CD4-positive, alpha-beta T cell treated with Interleukin-10 for 1 hour (primary cell): ENCODE measurements at places on chromosomes 1 and 21.

DNA sequence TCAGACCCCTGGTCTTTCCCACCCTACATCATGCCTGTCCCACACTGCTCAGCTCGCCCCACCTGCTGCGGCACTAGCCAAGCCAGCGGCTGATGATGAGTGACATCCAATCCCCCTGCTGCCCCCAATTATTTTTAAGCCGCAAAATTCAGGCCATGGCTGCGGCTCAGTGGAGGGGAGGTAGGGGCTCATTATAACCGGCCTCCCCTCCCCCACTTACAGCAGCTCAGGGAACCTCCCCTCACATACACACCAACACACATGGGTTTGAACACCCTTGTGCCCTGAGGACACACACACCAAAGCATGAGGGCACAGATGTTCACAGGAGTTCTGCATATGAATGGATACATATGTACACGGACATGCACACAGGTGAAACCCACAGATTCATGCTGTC, 5.3 kb downstream of the ADGRB2 start:
- no peak for DNase-seq

- no peak for DNase-seq
Observed at GRCh38 chr1:113396585-113396984, 6.3 kb downstream of the MAGI3 start.

- no peak for DNase-seq
Observed at GRCh38 chr1:199269241-199269640, 630.4 kb downstream of the PTPRC start.

- no peak for DNase-seq
Observed at GRCh38 chr1:62951428-62951827, 167.5 kb downstream of the ATG4C start.

- peak; percentile 30 for DNase-seq
Observed at GRCh38 chr21:15730484-15731242, 881 bp downstream of the USP25 start.

- DNase-seq, result peak; percentile 9
Observed at GRCh38 chr1:230306169-230306568, 120.0 kb downstream of the PGBD5 start.

GRCh38 chr1:1907098-1907736, 7.8 kb upstream of the CALML6 start:
- no peak for DNase-seq

DNA sequence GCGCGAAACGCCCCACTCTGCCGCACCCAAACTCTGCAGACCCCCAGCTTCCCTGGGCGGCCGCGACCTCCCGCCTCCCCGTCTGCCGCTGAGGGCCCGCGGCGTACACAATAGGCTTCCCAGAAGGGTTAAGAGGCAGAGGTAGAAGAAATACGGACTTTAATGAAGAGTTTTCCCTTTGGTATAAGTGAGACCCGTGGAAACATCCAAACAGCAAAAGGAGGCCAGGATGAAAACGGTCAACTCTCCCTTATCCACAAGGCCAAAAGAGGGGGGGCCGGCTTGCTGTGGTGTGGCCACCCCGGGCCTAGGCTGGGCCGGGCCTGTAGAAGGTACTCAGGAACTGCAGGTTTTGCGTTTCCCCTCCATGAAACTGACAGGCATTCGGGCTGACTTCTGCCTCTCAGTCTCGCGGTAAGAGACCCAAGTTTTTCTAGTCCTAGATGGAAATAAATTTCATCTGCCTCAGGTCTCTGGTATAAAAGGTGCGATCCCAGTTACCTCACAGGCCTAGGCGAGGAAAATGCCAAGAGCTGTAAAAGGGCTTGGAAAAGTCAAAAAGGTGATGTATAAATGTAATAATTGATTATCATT, 671 bp upstream of the PYGO2 start:
- DNase-seq, result no peak

- DNase-seq, result no peak
Observed at GRCh38 chr21:42781971-42782722, 97.2 kb downstream of the WDR4 start.

DNA sequence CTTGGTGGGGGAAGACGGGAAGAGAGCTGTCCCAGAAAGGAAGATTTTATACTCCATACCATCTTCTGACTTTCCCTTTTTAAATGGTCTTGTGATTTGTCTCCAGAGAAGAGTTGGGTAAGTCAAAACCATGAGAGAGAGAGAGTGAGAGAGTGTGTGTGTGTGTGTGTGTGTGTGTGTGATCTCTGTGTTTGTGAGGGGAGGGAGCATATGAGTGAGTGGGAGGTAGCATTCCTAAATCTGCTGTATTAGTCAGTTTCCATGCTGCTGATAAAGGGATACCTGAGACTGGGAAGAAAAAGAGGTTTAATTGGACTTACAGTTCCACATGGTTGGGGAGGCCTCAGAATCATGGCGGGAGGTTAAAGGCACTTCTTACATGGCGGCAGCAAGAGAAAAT, 102.0 kb upstream of the VANGL1 start:
- DNase-seq, result no peak

DNA sequence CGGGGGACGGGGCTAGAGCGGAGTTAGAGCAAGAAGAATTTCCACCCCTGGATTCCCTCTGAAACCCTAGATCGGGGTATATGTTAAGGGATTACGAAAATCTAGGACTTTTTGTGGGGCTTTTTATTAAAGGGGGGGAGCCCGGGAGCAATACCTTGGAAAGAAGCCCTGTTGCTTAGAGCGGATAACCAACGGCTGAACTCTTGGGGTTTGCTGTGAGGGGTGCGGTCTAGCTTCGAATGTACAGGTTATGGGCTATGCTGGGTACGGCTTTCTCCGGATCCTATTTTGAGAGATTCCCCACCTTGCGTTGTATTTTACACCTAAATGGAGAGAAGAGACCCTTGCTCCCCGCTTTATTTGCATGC, 626 bp downstream of the DYRK3 start:
- no peak for DNase-seq

GRCh38 chr21:30408782-30409494, 13.1 kb downstream of the KRTAP13-1 start:
- no peak for DNase-seq

DNA sequence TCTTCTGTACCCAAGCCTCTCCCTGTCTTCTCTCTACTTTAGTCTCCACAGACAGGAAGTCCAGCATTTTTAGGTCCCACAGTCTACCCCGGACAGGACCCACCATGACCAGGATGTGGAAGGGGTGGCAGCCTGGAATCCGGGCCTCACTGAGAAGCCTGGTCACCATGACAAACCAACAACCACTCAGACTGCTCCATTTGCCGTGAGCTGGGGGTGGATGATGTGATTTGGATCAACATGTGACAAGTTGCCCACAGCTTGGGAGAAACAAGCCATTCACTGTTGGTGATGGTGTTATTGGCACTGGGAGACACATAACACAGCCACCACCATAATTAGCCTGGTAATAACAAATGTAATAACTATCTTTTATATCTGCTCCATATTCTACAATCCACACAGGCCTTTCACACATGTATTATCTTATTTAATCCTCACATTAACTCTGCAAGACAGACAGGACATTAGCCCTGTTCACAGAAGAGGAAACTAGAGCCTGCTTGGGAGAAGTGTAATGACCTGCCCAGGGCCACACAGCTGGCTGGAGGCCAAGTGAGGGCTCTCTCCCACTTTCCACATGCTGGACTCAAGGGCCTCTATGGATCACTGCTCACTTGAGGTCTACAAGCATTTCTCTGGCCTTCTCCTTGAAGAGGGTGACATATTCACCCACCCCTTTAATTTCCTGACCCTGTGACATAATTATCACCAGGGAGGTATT, 22.9 kb downstream of the MEF2D start:
- DNase-seq, result no peak

DNA sequence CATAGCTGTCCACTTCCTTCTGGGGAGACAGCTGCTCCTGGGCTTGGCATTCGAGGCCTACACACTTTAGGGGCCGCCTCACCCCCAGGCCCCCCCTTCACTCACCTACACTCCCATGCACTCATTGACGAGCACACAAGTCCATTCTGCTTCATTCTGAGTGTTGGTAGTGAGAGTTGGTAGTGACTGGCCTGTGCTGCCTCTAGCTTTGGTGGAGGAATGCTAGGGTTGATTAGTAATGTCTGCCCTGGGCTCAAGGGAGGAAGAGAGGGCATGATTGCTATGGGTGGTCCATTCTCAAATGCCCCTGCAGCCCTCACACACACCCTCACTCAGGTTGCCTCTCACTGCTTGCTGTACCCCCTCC, 30.4 kb downstream of the TRIM11 start:
- DNase-seq, result no peak

DNA sequence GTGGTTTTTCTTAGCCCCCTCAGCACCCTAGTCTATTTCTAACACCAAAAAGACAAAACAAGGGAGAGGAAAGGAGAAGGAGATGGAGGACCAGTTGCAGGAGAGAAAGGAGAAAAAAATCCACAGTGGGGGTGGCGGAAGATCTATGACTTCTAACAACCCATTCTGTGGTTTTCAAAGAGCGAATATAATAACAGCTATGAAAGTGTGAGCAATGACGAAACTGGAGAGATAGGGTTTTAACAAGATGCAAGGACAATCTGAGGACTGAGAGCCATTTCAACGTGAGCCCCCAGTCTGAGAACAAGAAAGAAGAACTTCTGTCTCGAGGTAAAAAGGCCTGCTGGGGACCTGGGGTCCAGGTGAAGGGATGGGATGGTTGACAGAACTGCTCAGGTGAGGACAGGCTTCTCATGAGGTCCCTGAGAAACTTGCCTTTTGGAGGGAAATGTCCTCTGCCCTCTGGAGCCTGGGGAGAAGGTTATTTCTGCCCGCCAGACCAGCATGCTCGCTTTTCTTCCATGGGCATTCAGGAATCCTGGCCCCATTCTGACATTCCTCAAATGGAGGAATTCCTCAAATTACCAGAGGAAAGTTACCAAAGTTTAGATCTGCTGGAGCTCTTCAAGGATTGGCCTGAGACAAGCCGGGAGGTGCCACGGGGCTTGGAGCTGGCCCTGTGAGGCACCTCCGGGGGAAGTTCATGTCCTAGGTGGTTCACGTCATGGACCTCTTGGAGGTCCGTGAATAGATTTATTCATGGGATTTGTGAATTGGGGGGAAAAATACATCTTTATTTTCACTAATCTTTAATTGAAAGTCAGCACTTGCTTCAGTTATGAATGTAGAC, at the start of gene CD160:
CD160 (plus strand) TSS at position 270 of the 850 bp plus-strand sequence. CDS start 8,829 bp downstream, outside the sequence.
- peak; percentile 19 for DNase-seq

DNA sequence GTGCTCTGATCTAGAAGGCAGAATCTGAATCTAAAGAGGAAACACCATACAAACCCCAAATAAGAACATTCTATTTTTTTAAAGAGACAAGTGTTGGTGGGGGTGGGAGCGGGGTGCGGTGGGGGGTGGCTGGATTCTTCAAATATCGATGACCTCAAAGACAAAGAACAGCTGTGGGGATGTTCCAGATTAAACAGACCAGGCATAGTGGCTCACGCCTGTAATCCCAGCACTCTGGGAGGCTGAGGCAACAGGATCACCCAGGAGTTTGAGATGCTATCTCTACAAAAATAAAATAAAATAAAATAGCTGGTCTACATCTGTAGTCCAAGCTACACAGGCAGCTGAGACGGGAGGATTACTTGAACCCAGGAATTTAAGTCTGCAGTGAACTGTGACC, 5.0 kb downstream of the ATP1A4 start:
- no peak for DNase-seq

DNA sequence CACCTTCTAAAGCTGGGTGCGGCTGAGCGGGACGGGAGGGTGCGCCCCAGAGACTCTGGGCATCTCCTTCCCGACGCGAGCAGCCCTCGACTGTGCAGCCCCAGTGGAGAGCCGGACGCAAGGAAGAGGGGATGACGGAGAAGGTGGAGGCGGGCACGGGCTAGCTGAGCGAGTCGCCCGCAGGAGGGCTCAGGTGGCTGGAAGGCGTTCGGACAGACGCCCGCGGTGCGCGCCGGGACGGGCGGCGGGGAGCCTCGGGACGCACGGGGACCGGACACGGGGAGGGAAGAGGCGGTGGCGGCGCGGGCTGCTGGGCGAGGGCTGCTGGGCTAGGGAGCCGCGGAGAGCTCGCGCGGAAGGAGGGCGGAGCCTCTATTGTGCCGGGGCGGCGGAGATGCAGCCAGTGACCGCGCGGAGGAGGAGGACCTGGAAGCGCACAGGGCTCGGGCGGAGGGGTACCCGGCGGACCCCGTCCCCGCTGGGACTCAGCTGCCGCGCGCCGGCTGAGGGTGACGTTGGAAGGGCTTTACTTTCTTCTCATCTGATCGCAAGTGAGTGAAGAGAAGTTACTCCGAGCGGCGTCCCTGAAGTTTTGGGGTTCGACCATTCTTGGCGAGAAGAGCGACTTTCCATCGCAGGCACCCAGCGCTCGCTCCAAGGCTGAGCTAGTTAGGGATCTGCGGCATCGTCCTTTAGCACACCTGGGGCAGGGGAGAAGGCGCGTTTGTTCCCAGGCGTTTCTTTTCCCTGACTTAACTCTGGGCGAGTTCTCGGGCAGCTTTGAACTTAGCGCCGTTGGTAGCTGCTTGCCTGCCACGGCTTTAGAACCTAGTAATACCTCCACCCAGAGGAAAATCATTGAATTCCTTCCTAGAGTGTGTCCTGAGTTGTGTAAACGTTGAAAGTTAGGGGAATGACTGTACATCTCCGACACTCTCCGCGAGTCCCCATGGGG, at the start of gene OLFML2B:
OLFML2B (minus strand) TSS at position 323 of the 955 bp plus-strand sequence. CDS start 439 bp downstream, outside the sequence.
- DNase-seq, result peak; percentile 35

DNA sequence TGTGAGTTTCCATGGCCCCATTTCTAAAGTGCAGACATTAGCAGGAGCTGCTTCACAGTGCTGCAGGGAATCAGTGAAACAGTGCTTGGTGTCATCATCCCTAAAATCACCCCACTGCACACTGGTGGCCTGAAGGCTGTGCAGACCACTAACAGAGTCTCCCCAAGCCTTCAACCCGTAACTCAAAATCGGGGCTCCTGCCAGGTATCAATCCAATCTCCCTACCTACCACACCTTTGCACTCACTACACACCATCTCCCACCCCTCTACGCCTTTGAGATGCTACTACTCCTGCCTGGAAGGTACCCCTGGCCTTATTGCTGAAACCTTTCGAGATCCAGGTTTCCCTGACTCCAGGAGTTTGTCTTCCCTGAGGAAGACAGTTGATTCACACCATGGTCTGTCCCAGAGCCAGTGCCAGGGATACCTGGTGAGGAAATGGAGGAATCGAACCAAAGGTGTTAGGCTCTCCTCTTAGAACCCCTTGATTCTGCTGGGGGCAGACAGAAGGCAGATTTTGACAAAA, 25.5 kb downstream of the SLC2A1 start:
- no peak for DNase-seq

- no peak for DNase-seq
Observed at GRCh38 chr1:11071463-11072215, 11.8 kb upstream of the SRM start.
